CD4-positive, alpha-beta T cell treated with Interleukin-17A for 1 hour (primary cell): ENCODE measurements at places on chromosomes 5 and 9.

GRCh38 chr5:121199216-121199999 lies 652.3 kb upstream of the FTMT start:
- no peak for DNase-seq

DNA sequence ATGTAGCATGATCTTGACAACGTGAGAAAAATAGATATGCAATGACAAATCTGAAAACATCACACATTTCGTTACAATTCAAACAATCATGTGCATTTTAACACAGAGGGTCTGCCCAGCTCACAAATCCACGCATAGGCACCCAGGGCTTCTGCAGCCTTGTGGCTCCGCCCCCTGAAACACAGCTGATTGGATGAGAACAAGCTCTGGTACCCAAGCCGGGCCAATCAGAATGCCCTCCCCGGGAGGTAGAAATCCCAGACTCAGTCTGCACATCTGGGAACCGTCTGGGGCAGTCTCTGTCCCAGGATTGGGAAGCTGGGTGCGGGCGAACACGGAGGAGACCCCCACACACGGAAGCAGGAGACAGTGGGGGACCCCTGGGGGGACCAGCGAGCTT lies 137.5 kb downstream of the GAPVD1 start:
- no peak for DNase-seq

GRCh38 chr5:149238540-149238939 lies 33.1 kb upstream of the AFAP1L1 start:
- DNase-seq, result no peak

DNA sequence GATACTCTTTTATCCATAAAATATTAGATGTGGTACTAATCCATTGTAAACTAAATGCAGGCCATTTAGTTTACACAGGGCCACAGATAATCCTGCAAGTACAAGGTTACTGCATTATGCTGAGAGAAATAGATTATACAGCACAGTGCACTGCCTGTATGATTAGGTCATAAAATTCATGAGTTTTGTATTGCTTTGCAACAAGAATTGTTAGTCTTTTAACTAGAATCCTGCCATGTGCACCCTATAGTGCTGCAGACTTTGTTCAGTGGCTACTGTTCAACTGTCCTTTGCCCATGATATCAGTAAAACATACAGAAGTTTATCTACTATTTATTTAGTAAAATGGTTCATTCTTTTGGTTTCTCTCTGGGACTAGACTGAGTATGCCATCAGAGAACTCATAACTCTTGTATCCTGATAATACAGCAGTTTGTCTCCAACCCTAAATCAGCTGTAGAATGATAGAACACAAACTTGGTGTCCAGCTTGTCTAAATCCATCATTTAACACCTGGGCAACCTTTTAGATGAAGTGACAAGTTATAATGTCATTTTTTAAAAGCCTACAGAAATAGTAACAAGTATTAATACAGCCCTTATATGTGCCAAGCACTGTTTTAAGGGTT lies 291.2 kb downstream of the TMEM167A start:
- no peak for DNase-seq

DNA sequence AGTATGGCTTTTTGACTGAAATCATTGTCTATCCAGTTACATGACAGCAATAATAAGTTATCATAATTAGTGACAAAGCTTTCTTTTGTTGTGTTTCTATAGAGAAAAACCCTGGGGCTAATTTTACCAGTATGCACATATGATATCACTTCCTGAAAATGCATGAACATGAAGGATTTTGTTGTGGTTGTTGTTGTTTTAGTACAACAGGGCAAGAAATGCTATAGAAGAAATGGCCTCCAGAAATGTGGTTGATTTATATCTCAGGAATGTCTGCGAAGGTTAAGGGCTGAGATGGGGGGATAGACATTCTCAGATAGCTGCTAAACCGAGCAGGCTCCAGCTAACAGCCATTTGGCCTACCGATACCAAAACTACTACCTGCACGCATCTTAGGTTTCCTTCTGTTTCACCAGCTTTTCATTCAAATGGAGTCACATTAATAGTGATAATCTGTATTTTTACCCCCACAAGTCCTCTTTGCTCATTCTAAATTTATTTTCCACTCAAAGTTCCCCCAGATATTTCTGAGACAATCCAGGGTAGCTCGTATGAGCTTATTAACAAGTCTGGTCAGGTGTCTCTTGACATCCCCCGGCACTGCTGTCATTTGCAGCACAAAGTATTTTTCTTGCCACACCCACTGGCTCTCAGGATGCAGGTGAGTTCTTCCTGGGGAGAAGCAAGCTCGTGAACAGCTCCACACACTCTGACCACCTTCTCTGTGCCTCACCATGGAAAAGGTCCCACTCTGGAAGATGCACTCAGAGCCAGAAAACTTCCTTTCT lies 232.4 kb upstream of the GAS1 start:
- DNase-seq, result no peak

GRCh38 chr5:139134906-139135305 lies 63.3 kb downstream of the SIL1 start:
- DNase-seq, result no peak

- no peak for DNase-seq
Observed at GRCh38 chr9:16318516-16319060, 551.9 kb downstream of the BNC2 start.

GRCh38 chr9:132143359-132143758 lies 18.5 kb upstream of the NTNG2 start:
- no peak for DNase-seq

DNA sequence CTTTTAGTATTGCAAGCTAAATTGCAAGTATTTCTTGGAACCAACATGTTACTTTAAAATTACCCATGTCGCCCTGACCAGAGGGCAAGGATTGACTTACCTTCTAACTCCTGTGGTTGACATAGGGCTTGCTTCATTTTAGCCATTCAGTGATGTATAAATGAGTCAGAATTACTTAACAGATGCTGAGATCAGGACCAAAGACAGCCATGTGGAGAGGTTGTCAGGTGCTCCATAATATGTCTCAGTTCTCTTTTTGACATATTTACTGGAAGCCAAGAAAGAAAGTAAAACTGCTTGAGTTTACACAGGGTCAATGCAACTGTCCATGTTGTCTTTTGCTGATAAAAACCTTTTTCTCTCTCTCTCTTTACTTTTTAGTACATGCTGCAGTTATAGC lies 33.2 kb downstream of the F2RL2 start:
- DNase-seq, result no peak

- peak; percentile 94 for DNase-seq
Observed at GRCh38 chr9:133147412-133148198, 16.1 kb downstream of the GBGT1 start.

DNA sequence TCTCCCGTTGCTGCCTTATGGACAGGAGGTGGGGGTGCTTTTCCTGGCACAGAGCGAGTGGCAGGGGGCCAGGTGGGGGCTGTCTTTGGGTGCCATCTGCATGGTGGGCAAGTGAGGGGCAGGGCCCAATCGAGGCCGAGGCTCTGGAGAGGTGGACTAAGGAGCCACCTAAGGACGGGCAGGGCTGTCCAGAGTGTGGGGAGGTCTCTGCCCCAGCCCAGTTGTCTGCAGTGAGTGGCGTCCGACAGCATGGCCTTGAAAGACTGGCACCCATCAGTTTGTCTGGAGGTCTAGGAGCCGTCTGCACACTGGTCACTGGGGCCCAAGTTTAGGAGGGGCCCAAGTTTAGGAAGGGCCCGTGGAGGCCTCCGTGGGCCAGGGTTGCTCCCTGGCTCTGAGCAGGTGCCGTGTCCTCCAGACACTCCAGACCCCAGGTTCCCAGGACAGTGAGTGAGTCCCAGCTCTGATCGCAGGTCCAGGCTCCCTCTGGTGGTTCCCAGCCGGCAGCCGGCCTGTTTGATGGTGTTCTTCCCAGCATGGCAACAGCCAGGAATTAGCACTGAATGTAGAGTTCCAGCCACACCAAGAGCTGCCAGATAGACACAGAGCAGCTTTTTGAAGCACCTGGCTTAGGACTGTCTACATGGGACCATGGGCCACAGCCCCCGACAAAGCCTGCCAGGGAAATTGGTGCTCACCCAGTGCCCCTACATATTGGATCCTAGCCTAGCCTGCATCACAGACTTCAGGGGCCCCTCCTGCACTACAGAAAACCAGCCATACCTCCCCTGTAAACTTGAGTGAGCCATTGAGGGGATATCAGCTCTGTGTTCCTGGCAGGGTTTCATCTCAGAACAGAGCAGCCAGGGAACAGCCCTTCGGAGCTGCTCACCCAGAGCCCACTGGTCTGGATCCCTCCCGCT lies 120.9 kb downstream of the WNK2 start:
- DNase-seq, result peak; percentile 13

GRCh38 chr9:127183814-127184582 lies 61.6 kb upstream of the ANGPTL2 start:
- DNase-seq, result no peak

- peak; percentile 3 for DNase-seq
Observed at GRCh38 chr5:8184455-8185063, 315.6 kb downstream of the MTRR start.

GRCh38 chr5:126899476-126899875 lies 122.5 kb downstream of the LMNB1 start:
- no peak for DNase-seq

GRCh38 chr5:96940586-96940985 lies 4.7 kb downstream of the LNPEP start:
- DNase-seq, result no peak

GRCh38 chr5:111262153-111262552 lies 38.0 kb downstream of the CAMK4 start:
- no peak for DNase-seq

DNA sequence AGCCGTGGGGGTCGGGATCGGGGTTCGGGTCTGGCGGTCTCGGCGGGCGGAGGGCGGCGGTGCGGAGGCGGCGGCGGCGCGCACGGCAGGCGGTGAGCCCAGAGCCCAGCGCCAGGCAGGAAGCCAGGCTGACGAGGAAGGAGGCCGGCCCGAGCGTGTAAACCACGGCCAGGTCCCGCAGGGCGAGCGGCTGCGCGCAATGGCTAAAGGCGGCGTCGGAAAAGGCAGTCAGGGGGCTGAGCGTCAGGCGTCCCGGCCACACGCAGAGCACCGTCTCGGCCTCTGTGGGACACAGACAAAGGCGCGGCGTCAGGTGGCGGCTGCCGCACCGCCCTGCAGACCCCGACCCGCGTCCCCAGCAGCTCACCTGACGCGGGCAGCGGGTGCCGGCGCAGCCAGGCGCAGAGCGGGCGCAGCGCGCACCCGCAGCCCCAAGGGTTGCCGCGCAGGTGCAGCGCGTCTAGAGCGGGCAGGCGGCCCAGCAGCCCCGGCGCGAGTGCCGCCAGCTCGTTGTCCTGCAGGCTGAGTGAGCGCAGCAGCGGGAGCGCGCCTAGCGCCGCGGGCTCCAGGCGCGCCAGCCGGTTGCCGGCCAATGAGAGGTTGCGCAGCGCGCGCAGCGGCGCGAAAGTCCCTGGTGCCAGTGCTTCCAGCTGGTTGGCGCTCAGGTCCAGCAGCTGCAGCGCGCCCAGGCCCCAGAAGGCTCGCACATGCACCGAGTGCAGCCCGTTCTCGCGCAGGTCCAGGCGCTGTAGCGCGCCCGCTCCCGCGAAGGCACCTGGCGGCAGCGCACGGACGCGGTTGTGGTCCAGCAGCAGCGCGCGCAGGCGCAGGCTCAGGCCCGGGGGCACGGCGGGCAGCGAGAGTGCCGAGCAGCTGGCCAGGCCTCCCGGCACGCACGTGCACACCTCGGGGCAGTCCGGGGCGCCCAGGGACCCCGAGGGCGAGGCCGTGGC lies 671 bp downstream of the LRRC26 start:
- no peak for DNase-seq

- DNase-seq, result no peak
Observed at GRCh38 chr5:78341440-78341839, 19.0 kb upstream of the SCAMP1 start.

DNA sequence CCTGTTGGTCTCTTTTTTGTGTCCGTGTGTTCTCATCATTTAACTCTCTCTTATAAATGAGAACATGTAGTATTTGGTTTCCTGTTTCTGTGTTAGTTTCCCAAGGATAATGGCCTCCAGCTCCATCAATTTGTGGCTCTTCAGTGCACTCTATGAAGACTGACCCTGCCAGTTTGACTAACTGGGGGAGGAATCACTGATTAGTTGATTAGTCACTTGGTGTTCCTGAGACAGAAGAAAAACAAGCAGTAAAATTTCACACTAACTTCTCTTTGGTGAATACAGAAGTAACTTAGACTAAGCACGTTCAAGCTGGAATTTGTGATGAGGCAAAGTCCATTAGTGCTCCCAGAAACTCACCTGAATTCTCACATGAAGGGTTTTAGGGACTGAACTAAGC lies 495.8 kb upstream of the RORB start:
- no peak for DNase-seq

DNA sequence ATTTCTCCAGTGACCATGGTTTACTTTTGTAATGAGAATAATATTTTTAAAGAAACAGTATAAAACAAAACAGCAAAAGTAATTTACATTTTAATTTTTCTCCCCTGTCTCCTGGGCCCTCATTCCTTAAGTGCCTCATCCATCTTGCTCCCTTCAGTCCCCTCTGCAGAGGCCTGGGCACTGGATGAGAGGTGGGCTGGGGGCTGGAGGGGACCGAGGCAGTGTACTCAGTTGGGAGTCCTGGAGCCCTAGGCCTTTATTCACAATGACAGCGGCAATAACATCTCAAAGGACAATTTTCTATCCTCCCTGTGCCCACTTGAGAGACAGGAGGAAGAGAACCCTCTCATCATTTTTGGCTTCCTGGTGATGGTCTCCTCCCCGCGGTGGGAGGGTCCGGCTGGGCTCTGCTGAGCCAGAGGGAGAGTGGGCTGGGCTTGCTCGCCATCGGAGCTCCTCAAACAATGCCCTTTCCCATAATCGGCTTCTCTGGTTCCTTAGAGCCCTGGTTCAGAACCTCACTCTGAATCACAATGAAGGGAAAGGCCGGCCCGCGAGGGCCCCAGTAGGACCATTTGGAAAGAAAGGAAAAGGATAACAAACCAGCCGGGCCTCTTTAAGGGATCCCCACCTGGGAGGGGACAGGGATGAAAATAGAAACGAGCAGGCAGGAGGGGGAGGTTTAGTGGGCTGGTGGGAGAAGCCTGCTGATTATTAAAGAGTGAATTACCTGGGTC lies 9.7 kb upstream of the SMIM32 start:
- DNase-seq, result no peak

GRCh38 chr9:114238891-114239875 lies 83.7 kb upstream of the ORM1 start:
- no peak for DNase-seq

DNA sequence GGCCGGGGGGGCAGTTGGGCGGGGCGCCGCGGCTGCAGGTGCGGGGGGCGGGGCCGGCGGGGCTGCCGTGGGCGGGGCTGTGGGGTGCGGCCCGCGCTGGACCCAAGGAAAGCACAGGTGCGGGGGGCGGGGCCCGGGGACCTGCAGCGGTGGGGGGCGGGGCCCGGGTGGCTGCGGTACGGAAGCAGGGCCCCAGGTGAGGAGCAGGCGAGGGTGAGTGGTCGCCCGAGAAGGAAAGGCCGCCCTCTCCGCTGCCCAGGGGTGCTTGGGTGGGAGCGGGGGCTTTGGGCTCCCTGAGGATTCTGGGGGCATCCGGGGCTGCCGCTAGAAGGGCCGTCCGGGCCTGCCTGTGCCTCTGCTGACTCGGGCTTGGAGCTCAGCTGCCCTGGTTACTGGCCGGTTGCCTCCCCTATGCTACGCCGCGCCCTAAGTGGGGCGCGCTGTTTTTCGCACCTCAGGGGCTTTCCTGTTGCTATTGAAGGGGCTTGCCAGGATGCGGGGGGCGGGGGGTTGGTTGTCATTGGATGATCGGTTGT lies 767 bp downstream of the RALGPS1 start:
- DNase-seq, result peak; percentile 62

GRCh38 chr5:61991430-61991829 lies 314.6 kb upstream of the KIF2A start:
- DNase-seq, result no peak
